Muscle of leg (tissue), 16 donors: ENCODE measurements at places on chromosomes 1 and 21.

- no peak for DNase-seq
These were observed 48.3 kb downstream of the DDR2 start for GRCh38 chr1:162680419-162681121.

GRCh38 chr1:21289700-21290545 lies at the start of gene ECE1:
ECE1 (minus strand) TSS chr1:21290463; CDS start chr1:21290414, 49 bp downstream.
- no peak for DNase-seq

- DNase-seq = peak; percentile 90
These were observed 35.7 kb upstream of the CNN3 start for GRCh38 chr1:94962409-94963265.

DNA sequence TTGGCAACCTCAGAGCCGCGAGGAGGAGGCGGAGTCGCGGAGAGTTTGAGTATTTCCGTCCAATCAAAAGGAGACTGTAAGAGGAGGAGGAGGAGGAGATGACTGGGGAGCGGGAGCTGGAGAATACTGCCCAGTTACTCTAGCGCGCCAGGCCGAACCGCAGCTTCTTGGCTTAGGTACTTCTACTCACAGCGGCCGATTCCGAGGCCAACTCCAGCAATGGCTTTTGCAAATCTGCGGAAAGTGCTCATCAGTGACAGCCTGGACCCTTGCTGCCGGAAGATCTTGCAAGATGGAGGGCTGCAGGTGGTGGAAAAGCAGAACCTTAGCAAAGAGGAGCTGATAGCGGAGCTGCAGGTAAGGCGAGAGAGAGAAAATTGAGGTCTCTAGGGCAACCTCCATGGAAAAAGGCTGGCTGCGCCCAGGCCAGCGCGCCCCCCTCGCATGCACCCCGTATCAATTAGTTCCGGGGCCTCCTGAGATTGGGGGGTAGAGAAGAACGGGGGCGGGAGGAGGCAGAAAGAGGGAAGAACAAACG lies at the start of gene PHGDH:
TSS of gene PHGDH (plus strand) at position 131 of the 538 bp plus-strand sequence. CDS start at position 220, 89 bp downstream.
- peak; percentile 92 for DNase-seq

- DNase-seq = no peak
These were observed 25.1 kb upstream of the MYCL start for GRCh38 chr1:39926820-39927219.

- peak; percentile 82 for DNase-seq
These were observed 22.2 kb upstream of the MYOC start for GRCh38 chr1:171674431-171675405.

GRCh38 chr21:44723177-44724131 lies 12.1 kb upstream of the TSPEAR start:
- peak; percentile 47 for DNase-seq

DNA sequence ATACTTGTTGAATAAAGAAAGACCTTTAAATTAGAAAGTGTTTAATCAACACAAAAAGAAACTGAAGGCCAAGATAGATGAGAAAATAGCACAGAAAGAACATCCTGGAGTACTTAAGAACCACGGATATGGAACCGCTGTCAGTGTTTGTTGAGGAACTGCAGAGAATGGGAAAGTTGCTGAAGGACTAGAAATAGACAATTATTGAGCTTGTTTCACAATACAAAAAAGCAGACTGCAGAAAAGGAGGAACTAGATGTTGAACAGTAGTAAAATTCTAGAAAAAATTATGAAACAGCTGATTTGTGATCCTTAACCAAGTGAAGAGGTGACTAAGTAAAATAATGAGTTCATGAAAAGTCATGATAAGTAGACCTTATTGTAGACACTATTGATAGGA lies 29.7 kb downstream of the MYSM1 start:
- DNase-seq = peak; percentile 35

DNA sequence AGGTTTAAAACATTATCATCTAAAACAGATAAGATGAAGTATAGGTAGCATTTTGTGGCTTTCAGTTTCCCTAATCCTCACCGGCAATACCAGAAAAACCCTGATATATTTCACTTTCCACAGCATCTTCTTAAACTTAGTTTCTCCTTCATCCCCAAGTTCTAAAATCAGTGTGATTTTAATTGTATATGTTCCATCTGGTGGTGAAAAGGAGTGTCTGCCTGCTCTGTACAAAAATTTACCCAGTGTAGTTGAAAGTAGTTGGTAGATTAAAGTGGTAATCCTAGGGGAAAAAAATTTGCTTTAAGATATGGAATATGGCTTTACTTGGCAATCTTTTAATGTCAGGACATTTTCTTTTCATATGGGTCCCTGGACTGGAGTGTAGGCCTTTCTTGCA lies 74.3 kb downstream of the CEP350 start:
- DNase-seq = no peak

- no peak for DNase-seq
These were observed 45.4 kb downstream of the SKI start for GRCh38 chr1:2273401-2274090.

DNA sequence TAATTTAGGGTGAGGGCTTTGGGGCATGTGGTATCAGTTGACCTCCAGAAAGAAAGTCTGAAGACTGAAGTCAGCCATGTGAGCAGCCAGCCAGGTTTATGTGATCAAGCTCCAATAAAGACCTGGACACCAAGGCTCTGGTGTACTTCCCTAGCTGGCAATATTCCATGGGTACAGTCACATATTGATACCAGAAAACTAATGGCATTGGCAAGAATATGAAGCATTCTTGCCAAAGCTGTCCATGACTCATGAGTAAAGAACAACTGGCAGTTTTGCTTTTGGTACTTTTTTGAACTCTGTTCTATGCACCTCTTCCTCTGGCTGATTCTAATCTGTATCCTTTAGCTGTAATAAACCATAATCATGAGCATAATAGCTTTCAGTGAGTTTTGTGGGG lies 415.3 kb upstream of the CAMK1G start:
- peak; percentile 18 for DNase-seq

GRCh38 chr1:93661829-93662474 lies 19.7 kb downstream of the BCAR3 start:
- peak; percentile 50 for DNase-seq

- DNase-seq = peak; percentile 89
These were observed 43.3 kb downstream of the NID1 start for GRCh38 chr1:236021424-236022135.
